Stimulated activated CD8-positive, alpha-beta memory T cell treated with anti-CD3 and anti-CD28 coated beads, Interleukin-7, amount 100 ng/mL, for 1 hour (primary cell): ENCODE measurements at places on chromosomes 4 and X.

DNA sequence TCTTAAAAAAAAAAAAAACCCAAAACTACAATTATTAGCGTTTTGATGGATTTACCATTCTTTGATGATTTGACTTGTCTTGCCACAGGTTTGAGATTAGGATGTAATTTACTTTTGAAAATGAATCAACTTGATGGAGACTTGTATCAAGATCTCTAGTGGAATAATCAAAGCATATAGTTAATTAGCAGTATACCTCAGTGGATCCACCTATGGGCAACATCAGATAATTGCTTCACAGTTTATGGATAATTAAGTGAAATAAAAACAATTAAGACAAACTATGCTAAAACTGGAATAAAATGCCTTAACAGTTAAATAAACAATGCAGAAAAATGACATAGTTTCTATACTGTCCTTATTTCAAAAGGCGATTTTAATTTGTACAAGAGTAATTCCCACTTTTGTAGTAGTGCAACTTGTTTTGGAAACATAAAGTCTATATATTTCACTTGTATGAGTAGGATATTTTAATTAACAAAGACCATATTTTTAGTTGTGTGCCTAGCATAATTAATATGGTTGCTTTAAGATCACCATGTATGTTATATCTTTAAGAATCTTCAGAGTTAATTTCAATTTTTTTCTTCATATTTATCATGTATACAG, 4.2 kb downstream of the CPEB2 start:
- DNase-seq: no peak

- no peak for DNase-seq
Measured at GRCh38 chr4:85149676-85150075, 183.2 kb upstream of the WDFY3 start.

- no peak for DNase-seq
Measured at GRCh38 chrX:11375614-11376119, 82.5 kb downstream of the AMELX start.

DNA sequence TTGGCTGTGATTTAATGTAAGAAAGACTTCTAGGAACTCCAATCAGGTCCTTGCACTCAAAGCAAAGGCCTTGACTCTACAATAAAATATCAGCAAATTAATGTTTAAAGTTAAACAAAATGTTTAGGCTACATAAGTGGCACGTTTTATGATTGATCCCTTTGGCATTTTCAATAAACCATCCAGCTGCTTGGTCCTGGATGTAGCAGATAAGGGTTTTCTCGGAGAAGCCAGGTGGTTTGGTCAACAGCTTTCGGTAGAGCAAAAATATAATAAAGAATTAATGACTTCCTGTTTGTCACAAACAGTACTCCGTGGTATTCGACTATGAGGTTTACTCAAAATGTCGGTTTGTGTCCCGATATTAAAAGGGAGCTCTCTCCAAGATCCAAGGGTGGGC, 95.8 kb downstream of the GEMIN8 start:
- no peak for DNase-seq
